ENCODE measurements at places on chromosomes 7 and 10.

DNA sequence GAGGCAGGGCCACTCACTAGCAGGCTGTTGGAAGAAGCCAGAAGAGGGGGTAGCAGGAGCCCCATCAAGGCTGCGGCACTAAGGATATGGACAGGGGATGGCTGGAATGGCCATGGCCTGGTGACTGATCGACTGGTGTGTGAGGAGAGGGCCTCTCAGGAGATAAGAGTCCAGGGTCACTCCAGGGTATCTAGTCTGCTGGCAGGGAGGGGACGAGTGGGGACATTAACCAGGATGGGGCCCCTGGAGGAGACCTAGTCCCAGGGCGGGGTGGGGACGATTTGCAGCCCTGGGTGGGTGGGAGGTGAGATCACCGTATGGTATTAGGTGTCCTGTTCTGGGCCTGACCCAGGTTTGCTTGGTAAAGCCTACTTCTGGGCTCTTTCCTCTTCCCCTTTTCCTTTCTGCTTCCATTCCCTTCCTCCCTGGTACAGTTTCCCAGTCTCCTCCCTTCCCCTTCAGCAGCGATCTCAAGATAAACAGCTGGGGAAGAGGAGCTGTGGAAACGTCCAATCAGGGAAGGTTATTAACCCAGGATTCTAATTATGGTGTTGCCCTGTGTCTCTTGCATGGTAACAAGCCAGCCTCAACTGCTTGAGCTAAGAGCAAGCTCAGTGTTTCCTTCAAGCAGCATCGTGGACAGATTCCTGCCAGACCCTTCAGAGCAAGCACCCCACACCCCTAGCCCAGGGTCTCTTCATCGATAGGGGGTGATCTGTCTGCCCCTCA, 233.2 kb downstream of the RPS24 start:
- peak; percentile 13 for DNase-seq

DNA sequence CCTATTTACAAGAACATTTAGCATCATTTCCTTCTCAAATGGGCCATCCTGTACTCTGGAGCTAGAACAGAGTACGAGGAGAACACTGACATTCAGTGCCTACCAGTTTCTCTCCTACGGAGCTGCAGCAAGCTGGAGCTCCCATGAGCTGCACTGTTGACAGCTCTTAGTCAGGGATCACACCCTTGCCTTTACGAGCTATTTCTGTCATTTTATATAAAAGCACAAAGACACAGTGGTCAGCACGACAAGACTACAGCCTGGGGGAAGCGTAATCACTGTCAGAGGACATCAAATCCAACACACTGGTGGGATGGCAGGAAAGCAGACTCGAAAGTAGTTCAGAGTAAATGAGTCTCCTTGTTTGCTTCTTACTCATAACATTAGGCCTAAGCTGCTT, 2.7 kb downstream of the CDCA7L start:
- DNase-seq: no peak

GRCh38 chr10:114715171-114715670, 57.1 kb upstream of the ABLIM1 start:
- DNase-seq: no peak

- peak; percentile 71 for DNase-seq
Measured at GRCh38 chr7:16753102-16753931, at the start of gene TSPAN13. Gene TSPAN13 (plus strand): TSS chr7:16753755. CDS start chr7:16753968, 213 bp downstream.

DNA sequence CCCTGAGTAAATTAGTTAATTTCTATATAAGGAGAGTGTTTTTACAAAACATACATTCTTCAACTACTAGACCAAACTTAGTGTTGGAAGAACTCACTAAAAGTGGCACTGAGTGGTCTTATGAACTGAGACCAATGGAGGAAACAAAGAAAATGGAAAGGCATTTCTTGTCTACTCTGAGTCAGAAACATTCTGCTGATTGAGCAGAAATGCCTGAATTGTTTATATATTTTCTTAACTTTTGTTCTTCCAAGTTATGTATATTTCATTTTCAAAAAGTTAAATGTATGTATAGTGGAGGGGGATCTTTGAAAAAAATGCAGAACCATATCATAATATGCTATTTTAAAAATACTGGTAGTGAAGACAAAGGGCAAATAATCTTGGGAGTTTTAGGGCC, 320.7 kb downstream of the HGF start:
- no peak for DNase-seq

- no peak for DNase-seq
Measured at GRCh38 chr10:127015373-127015772, 110.1 kb downstream of the DOCK1 start.

GRCh38 chr10:114623661-114624294, 34.3 kb downstream of the ABLIM1 start:
- DNase-seq: peak; percentile 70

- DNase-seq: no peak
Measured at GRCh38 chr10:46264737-46265368, 21.9 kb upstream of the ANTXRL start.

DNA sequence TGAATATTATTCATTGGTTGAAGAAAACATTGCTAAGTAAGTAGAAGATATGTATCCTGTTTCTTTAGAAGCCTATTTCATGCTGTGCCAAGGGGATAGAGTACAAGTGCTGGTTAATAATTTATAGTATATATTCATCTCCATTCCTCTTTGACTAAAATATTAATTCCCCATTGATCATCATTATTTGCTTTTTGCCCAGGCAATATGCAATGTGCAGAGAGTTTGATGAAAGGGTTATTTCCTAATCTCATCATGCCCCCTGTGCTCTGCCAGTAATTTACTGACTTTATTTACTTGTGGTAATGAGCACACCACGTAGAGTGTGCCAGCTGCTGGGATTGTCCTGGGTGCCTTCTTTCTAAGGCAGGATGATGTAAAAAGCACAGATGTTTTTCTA, 180.9 kb downstream of the REEP3 start:
- DNase-seq: no peak

DNA sequence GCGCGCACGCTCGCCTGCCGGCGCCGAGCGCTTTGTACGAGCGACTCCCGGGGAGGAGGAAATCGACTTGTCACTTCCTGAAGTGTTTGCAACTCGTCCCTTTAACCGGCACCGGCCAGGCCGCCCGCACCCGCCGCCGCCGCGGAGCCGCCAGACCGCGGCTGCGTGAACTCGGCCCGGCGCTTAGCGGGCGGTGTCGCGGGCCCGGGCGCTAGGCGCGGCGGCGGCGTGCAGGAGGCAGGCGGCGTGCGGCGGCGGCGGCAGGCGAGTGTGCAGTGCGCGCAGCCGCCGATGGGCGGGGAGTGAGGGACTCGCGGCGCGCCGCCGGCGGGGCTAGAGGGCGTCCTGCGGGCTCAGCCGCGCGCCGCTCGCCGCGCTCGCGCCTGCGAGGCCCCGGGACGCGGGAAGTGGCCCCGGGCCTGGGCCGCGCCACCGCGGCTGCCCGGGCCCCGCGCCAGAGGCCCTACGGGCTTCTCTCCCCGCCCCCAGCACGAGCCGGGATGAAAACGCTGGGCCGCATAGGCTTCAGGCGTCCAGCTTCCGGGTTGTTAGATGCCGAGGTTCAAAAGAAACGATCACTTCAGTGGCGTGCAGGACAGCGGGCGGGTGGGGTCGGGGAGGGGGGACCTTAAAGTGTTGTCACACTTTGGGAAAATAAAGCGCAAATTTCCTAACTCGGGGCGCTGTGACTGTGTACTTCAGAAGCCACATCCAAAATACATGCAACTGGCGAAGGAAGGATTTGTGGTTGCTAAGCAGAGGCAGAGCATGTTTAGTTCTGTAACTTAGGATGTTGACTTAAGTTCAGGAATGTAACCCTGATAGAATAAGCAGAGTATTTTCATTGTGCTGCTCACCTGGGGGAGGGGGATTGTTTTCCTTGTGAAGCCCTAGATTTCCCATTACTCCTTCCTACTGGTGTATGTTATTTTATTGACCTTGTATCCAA, at the start of gene FAM53B:
FAM53B (minus strand) TSS at position 277 of the 949 bp plus-strand sequence. CDS start 37,665 bp downstream, outside the sequence.
- peak; percentile 89 for DNase-seq

GRCh38 chr7:112252691-112253090, 46.2 kb downstream of the ZNF277 start:
- no peak for DNase-seq

- no peak for DNase-seq
Measured at GRCh38 chr10:28181478-28182096, 121.3 kb downstream of the MPP7 start.

DNA sequence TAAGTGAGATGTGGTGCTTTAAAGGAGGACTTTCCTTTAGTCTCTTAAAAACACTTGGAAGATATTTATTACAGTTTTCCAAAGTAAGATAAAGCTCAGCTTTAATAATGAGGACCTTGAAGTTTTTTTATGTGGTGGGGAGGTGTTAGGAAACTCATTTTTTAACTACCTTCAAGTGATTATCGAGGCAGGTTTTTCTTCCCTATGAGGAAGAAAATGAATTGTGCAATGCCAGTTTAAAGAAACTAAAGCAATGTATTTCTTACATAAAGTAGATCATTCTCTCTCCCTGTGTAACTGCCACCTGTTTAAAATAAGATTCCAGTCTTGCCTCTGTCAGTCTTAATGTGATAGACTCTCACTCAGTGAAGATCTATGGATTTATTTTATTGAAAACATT, 27.9 kb downstream of the ZEB1 start:
- DNase-seq: no peak

DNA sequence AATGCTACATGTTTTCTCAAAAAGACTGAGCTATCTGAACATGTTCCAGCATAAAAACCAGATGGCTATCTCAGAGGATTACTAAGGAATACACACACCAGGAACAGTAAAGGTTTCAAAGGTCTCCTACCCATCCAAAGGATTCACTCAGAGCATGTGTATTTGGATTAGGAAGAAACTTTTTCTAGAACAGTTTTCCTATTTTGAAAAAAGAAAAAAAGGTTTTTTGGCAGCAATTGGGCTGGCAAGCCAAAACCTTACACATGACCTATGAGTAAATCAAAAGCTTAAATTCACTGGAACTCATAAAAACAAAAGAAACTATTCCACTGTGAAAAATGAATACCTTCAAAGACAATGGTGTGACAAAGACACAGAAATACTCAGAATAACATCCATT, 9.6 kb downstream of the TPK1 start:
- DNase-seq: no peak

DNA sequence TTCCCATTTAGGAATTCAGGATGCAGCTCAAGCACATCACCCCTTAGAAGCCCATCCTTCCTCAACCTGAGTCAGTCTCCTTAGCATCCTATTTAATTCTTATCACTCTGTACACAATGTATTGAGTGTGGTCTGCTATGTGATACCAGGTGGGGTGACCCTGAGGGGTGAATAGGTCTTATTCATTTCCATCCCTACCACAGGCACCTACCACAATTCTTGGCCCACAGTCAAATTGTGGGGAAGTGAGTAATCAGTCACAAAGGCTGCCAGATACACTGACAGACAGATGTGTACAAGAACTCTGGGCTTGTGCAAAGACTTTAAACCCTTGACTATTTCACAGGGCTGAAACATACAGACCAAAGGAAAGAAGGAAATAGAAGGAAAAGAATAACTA, 560.5 kb downstream of the PARD3 start:
- DNase-seq: peak; percentile 64

DNA sequence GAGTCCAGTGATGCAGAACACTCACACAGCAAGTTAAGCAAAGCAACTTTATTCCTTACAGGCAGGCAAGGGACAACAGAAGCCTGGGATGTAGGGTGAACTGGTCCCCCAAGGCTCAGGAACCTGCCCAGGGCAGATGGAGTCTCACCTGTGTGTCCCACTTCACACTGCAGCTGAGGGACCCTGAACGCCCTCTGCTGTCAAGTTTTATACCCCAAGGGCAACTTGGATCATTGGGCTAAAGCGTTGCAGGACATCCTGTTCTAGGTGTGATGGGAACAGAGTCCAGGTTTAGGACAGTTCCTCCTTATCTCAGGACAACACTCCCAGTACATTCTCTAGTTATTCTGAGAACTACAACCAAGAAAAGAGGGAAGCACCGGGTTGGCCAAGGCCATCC, 49.5 kb upstream of the ZNF746 start:
- DNase-seq: no peak

DNA sequence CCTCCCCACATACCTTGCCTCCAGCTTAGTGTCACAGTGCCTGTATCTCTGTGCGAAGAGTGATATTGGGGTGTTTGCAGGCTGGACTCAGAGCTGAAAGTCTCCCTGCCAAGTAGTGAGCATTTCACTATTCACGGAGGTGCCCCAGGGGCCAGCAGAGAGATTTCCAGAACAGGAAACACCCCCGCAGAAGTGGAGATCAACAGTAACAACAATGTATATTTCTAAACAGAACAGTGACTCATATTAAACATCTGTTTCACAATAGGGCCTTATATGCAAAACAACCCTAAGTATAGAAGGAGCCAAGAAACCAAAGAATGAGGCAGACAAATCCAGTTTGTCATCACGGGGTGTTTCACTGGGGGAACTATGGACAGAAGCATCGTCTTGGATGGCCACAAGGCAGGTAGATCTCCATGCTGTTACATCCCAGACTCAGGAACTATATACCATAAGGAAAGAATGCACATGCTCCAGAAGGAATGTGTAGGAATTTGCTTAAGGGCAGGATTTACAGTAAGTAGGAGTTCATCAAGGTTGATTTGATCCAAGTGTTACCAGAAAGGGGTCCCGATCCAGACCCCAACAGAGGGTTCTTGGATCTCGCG, 29.3 kb upstream of the CCL24 start:
- no peak for DNase-seq

- DNase-seq: no peak
Measured at GRCh38 chr10:130971123-130971435, 340.4 kb downstream of the TCERG1L start.

DNA sequence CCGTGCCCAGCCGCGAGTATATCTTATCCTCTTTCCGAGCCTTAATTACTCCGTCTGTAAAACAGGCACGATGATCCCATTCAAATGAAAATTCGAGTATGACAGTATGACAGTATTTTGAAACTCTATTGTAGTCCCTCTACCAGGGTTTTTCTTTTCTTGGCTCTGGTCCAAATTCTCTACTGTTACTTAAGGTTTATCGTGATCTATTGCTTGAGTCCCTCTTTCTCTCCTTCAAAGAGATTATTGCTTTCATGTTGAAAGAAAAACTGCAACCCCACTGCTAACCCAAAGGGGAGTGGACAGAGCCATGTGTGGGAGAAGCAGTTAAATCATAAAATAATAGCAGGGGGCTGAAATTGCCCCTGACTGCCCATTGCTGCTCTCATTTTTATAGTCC, 1156.6 kb upstream of the AUTS2 start:
- DNase-seq: no peak

DNA sequence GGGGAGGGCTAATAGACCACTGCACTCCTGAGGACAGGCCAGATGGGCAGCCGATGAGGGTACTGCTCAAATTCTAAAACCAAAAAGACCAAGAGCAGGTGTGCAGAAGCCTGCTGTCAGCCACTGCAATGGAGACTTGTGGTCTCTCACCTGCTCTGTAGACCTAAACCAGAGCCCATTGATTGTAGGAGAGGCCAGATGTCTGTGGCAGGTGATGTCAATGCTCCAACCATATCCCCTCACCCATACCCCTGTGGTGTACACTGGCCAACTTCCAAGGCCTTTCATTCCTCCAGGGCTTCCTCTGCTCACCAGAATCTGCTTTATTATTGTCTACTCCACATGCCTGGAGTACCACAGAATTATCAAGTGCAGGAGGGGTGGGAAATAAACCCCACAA, 116.9 kb upstream of the CHST15 start:
- no peak for DNase-seq

- DNase-seq: peak; percentile 27
Measured at GRCh38 chr10:59036311-59037017, 140.0 kb upstream of the PHYHIPL start.

GRCh38 chr7:4828720-4829383, 33.0 kb downstream of the PAPOLB start:
- no peak for DNase-seq

All from cardiac muscle cell (in vitro differentiated cells and primary cell).